ENCODE measurements at places on chromosomes 2 and 18. TPM values are rescaled to one million over a fixed set of nuclear protein-coding genes. Genes with fewer than 3 reads are reported as not detected.

Gene RSAD2
- total RNA-seq = 0.40 TPM

Gene FSHR
- not detected for total RNA-seq

Gene GCG
- total RNA-seq = not detected

Gene MEP1B
- not detected for total RNA-seq

Gene FAM124B
- total RNA-seq = 3.6 TPM

Gene HJURP
- 20.3 TPM for total RNA-seq

Gene DPP10
- total RNA-seq = not detected

Gene IL1R2
- 0.66 TPM for total RNA-seq

Gene L3MBTL4
- total RNA-seq = under 0.01 TPM

Gene POMC
- total RNA-seq = 1.3 TPM

Gene TUBA4B
- total RNA-seq = not detected

Gene ELOA2
- not detected for total RNA-seq

Gene MCEE
- total RNA-seq = 24.6 TPM

Gene LTBP1
- 475 TPM for total RNA-seq

Gene INHBB
- total RNA-seq = 0.12 TPM

Gene SPP2
- not detected for total RNA-seq

Gene PLCL1
- total RNA-seq = 18.6 TPM

Gene EVX2
- not detected for total RNA-seq

Gene GATA6
- total RNA-seq = 29.3 TPM

Gene DSEL
- 52.3 TPM for total RNA-seq

Gene QPCT
- total RNA-seq = 2.5 TPM

Gene WDR43
- 59.9 TPM for total RNA-seq

Gene SIX3
- total RNA-seq = not detected

Gene SMIM21
- total RNA-seq = not detected

Data from aortic smooth muscle cell (primary cell).